Activated gamma-delta T cell treated with anti-CD3 and anti-CD28 coated beads, Interleukin-2, amount 50 U/mL, for 16 hours (primary cell): ENCODE measurements at places on chromosomes 2 and 18.

DNA sequence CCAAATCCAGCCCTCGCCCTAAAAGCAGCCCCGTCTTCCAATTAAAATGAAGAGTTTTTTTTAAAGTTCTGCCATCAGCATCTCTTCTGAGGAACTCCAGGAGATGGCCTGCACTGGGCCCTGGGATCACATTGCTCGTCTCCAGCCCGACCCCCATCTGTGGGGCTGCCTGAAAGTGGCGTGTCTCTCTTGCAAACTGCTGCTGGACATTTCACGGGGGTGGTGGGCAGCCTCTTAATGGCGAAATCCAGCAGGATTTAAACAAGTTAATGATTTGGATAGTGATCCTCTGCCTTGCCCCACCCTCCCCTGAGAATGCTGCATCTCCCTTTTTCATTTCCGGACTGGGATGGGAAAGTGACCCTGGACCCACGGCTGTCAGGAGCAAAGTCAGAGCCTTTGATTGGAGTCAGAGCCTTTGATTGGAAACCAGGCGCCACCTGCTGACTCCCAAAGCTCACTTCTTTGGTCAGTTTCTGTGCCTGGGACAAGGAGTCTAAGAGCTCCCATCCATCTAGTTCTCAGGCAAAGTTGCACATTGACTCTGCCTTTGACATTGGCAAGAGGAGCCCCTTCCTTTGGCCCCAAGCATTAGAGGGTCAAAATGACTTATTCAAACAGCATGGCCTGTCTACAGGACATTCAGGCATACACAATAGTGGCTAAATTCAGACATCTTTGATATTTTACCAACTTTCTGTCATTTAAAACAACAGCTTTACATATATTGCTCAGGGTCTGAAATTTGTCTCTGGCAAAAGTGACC lies 155.2 kb downstream of the SH3BP4 start:
- no peak for DNase-seq

- no peak for DNase-seq
Observed at GRCh38 chr18:42032447-42032846, 77.4 kb downstream of the PIK3C3 start.

DNA sequence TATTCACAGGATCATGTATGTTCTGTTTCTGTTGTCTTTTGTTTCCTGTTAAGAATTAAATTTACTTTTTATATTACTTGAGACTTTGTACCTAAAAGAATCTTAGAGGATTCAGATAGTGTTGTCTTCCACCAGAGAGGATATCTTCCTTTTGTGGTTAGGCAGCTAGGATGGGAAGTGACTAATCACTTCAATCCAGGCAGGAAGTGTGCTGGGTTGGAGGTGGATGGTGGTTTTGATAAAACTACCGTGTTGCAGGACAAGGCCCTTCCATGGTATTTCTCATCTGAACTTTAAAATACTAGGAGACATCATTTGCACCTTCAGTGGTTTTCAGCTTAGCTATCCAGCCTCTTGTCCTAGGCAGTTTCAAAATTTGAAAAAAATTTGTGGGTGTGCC lies 728.6 kb upstream of the CDH2 start:
- no peak for DNase-seq

- no peak for DNase-seq
Observed at GRCh38 chr2:23602116-23602515, 217.1 kb downstream of the KLHL29 start.

- peak; percentile 13 for DNase-seq
Observed at GRCh38 chr2:37367984-37368383, 23.6 kb downstream of the QPCT start.

GRCh38 chr2:209663139-209663538 lies 108.5 kb upstream of the UNC80 start:
- DNase-seq, result no peak

DNA sequence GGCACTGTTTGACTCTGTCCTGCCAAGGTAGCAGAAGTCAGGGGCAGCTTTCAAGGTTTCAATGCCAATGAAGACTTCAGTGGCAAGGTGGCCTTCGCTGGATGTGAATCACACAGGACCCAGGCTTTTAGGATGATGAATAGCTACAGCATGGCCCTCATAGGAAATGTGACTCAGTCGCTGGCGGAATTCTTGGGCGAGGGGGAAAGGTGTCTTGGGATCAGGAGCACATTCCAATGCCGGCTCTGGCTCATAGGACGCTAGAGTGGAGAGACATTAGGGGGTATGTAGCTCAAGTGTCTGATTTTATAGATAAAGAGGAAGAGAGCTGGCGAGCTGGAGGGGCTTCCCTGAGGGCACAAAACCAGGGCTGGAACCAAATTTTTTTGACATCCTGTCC lies 68.6 kb downstream of the SMIM21 start:
- no peak for DNase-seq

GRCh38 chr2:165536851-165537499 lies 67.5 kb downstream of the CSRNP3 start:
- no peak for DNase-seq

- no peak for DNase-seq
Observed at GRCh38 chr2:128799284-128799552, 480.6 kb upstream of the HS6ST1 start.
